T-helper 1 cell (primary cell): ENCODE measurements at places on chromosomes 11 and 22.
A peak's percentile ranks its signal among the peaks of the same experiment; 100 is the strongest.

DNA sequence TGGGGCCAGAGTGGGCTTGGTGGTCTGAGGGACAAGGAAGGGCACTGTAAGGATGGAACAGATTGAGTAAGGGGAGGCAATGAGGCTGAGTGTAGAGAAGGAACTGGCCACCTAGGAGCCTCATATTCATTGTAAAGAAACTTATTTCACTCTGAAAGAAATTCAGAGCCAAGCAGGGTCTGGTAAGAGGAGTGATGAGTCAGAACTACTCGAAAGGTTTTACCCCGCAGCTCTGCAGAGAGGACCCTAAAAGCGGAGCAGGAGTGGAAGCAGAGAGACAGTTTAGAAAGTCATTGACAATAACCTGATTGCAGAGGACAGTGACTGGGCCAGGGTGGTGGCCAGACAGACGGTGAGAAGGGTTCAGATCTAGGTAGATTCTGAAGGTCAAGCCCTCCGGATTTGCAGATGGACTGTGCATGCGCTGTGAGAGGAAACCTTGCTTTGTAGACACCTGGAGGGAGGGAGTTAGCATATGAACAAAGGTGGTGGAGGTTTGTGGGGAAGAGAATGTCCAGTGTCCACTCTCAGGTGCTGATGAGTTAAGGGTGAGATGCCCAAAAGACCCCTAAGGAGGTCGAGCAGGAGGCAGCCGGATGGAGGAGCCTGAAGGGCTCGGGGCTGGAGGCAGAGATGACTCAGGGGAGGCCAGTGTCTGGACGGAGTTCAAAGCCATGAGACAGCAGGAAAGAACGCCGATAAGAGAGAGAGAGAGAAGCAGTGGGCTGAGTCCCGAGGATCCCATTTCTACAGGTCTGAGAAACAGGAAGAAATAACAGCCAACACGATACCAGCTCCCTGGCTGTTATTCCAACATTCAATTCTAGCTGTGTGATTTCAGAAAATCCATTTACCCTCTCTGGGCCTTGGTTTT, 546.0 kb downstream of the BRD1 start:
- DNase-seq: no peak

- DNase-seq: no peak
These were observed 2.6 kb upstream of the CHADL start for GRCh38 chr22:41243361-41243760.

- DNase-seq: no peak
These were observed 13.1 kb upstream of the MS4A6A start for GRCh38 chr11:60195923-60196368.

GRCh38 chr22:21965762-21966288, 13.2 kb upstream of the PPM1F start:
- no peak for DNase-seq

DNA sequence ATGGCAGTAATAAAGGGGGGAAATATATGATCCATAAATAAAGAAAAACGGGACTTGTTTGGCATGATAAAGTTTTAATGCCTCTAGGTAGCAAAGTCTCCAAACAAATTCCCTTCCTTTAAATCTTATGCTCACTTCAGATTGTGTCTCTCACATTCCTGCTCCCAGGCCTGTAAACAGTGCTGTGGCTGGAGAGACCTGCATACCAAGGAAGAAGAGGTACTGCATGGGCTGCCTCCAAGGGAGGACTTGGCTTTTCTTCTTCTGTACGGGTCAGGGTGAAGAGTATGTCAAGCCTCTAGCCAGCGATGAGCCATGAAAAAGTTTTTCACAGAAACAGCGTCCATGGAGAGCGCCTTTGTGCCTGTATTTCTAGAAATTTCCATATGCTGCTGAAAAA, 161.8 kb downstream of the KIRREL3 start:
- DNase-seq: no peak

DNA sequence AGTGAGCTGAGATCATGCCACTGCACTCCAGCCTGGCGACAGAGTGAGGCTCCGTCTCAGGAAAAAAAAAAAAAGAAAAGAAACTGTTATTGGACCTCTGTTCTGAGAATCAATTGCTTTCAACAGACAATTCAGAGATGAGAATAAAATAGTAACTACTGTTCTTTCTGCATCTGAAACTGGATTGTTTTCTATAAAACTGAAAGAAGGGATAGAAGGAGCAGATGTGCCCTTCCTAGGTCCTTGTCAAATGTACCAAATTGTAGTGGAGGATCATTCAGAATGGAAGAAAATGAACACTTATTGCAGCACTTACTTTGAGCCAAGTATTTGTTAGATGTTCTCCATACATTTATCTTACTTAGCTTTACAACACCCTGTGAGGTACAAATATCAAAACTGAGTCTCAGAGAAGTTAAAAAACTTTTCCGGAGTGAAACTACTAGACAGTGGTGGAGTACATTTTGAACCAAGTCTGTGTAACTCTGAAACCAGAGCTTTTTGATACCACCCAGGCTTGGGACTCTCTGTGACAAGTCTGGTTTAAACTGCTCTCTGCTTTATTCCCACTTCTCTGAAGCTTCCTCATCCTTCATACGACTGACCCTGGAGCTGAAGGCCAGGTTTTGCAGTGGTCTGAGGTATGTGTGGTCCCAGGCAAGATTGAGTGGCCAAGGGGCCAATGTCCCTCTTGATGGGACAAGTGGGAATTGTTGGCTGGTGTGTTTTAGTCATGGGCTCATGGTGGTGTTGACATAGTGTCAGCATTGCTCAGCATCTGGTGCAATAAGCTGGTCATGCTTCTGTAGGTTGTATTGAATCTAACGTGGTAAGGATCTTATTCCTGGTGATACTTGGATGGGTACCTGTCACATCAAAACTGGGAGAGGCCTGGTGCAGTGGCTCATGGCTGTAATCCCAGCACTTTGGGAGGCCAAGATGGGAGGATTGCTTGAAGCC, 48.2 kb upstream of the CCDC134 start:
- DNase-seq: no peak

DNA sequence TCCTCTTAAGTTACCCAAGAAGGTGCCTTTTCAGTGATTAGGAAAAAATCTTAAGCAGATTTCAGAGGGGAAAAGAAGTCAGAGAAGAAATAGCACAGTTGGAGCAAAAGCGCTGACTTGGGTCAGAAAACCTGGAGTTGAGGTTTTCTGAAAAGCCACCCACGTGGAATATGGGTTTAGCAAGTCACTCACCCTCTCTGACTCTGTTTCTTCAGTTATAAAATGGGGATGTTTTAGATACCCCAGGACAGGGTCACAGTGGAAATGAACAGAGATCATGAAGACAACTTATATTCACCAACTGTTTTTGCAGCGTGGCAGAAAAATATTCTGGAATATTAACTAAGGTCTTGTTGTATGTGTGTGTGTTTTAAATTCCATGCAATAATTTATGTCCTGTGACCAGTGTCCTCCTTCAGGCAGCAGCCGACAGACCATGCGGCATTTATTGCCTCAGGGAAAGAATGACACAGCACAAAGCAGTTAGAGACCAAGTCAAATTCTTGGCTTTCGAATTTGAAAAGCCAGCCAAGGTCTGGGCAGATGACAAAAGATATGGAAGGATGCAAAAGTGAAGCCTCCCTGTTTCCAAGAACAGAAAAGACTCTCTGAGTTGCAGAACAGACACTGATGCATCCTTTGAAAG, 119.9 kb downstream of the MIAT start:
- DNase-seq: no peak

- no peak for DNase-seq
These were observed 86.1 kb upstream of the ARHGAP20 start for GRCh38 chr11:110798201-110798900.

- no peak for DNase-seq
These were observed 868.0 kb downstream of the METTL15 start for GRCh38 chr11:28976012-28976800.

GRCh38 chr22:46287873-46288751, 8.6 kb upstream of the GTSE1 start:
- DNase-seq: no peak

- no peak for DNase-seq
These were observed 7.2 kb upstream of the UCP3 start for GRCh38 chr11:74015919-74016684.

DNA sequence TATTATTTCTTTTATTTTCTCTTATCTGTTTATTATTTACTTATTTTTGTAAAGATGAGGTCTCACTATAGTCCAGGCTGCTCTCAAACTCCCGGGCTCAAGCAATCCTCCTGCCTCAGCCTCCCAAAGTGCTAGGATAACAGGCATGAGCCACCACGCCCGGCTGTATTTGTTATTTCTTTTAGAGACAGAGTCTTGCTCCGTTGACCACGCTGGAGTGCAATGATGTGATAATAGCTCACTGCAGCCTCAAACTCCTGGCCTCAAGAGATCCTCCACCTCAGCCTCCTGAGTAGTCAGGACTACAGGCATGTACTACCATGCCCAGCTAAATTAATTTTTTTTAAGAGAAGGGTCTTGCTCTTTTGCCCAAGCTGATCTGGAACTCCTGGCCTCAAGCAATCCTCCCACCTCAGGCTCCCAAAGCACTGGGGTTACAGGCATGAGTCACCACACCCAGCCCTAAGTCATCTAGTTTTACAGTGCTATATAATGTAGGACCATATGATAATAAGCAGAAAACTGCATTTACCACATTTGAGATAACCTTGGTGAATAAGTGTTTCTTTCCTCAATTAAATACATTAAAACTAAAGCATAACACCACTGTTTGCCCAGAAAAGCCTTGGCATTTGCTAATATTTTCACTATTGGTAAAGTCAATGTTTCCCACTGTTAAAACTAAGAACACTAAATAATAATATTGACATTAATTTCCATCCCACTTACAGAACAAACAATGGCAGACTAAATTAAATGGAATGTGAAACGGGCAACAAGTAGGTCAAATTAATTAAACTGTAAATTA, 127.5 kb downstream of the SIK3 start:
- DNase-seq: no peak

DNA sequence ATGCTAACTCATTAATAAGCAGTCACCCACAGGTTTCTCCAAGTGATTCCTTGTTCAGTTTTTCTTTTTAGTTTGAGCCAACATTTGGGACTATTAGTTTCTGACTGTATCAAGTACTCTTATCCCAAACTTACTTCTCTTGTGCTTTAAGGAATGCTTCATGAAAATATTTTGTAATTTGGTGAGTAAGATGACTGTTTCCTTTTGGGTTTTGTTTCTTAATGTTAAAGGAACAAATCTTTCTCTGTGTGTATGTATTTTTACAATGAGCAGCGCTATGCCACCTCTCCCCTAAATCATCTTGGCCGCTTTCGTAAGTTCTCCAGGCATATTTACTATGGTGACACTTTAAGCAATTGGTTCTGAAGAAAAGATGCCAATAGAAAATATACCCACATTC, 72.4 kb downstream of the LDLRAD3 start:
- no peak for DNase-seq

DNA sequence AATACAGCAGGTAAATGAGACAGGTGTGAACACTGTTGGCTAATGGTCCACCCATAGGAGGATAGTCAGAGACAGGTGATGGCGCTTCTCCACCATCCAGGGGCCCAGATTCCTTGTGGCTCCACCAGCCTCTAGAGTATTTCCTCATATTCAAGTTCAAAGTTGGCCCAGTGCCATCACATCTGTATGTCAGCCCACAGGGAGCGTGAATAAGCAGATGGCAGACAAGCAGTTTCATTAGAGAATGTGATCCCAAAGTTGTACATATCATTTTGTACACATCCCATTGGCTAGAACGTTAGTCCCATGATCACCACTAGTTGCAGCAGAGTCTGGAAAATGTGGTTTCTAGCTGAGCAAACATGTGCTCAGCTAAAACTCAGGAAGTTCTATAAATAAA, 11.0 kb upstream of the CWF19L2 start:
- no peak for DNase-seq

- no peak for DNase-seq
These were observed 17.2 kb downstream of the ARHGEF17 start for GRCh38 chr11:73325036-73325981.

- DNase-seq: no peak
These were observed 139.5 kb downstream of the KIF18A start for GRCh38 chr11:27968461-27968860.

DNA sequence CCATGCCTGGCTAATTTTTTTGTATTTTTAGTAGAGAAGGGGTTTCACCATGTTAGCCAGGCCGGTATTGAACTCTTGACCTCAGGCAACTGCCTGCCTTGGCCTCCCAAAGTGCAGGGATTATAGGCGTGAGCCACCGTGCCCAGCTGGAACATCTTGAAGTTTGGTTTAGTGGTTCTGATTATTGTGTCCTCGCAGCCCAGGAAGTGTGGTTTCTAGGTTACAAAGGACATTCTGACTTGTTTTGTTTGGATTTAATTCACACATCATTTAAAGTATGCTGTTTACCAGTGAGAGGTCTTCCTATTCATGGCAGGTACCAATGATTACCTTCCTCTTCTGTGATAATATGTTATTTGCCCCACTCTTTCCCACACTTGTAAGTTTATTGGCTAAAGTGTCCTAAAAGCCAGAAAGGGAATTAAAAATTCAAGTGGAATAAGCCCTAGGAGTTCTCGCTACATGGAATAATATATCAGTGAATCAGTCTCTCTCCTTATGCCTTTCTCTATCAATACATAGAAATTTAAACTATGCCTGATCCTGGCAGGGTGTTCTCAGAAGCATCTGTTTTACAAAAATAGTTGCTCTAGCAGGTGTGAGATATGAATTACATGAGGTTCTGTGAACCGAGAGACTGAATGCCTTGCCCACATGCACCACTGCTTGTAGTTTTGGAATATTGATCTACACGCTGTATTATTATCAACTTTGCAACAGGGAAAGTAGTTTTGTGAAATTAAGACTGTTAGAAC, 263.1 kb downstream of the DDX10 start:
- no peak for DNase-seq

GRCh38 chr11:59615120-59615636, 396 bp downstream of the OSBP start:
- peak; percentile 69 for DNase-seq

- no peak for DNase-seq
These were observed 26.1 kb upstream of the SLC25A18 start for GRCh38 chr22:17537155-17537554.

DNA sequence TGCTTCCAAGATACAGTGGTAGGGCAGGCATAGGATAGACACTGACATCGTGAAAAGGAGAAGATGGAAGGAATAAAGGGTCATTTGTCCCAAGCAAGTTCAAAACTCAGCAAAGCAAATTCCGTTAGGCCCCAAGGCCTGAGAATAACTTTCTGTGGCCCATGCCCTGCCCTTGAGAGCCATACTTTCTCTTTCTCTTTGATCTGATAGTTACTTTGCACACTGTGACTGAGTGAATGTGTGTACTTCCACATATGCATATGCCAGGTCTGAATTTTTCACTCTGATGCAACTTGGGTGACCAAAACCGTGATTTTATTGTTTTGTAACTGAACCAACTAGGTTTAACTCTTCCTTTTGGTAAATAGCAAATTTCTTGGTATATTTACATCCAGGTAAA, 371.5 kb downstream of the RAB38 start:
- DNase-seq: no peak

DNA sequence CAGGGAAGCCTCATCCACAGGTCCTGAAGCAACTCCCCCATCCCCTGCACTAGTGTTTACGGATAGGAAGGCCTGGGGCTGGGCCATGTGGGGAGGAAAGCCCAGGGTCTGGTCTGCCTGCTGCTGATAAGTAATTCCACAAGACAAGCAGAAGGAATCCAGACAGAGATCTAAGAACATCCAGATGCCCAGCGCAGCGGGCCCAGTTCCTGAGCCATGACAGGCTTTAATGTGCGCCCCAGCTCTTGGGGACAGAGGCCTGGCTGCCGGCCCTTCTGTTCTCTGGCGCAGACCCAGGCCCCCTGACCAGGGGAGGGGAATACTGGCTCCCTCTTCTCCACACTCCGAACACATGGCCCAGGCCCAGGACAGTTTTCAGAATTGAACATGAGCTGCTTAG, 28.8 kb upstream of the ETS1 start:
- no peak for DNase-seq
